K562 (cell line): ENCODE measurements at places on chromosomes 7 and 10. TPM values are rescaled to one million over a fixed set of nuclear protein-coding genes. Genes with fewer than 3 reads are reported as not detected.
A peak's percentile ranks its signal among the peaks of the same experiment; 100 is the strongest.

Gene FAM25A
- not detected in 2 replicates for total RNA-seq

Gene CAMK1D
- 0.09 and 0.24 TPM in 2 replicates for total RNA-seq

Gene PPP1R3A
- 0.07 TPM in 1 of 2 replicates, not detected in the other for total RNA-seq

DNA sequence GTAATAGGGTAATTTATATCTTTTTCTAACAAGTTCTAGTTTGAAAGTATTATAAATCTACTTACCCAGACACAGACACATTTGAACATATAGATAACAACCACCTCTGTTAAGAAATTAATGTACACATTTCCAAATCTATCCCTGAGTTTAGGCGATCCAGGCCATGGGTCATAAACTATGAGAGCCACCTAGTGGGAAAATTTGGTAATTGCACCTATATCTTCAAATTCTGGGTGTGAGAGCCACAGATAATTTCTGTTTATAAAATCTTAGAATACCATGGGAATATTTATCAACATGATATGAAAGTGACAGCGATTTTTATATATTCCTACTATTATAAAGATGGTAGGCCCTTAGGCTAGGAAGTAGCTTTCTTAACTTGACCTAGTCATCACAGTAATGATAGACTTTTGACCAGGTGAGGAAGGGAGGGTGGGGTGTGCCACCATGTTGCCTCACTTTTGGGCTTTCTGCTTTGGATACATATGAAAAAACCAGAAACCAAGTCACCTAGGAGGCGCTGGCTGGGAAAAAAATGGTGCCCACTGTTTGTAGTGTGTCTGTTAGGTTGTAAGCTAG lies 8.0 kb upstream of the EPHA1 start:
- no peaks in the 10 kb centered on the region for H3K36me3 ChIP-seq
- H3K4me1 ChIP-seq = no peaks in the 10 kb centered on the region
- H3K27ac ChIP-seq = no peak overlapping the region
- no peak overlapping the region for H3K4me3 ChIP-seq
- no peaks in the 10 kb centered on the region for H3K27me3 ChIP-seq

- no peak for DNase-seq
- peaks cover 11% of the 10 kb centered on the region for H3K4me1 ChIP-seq
- H3K36me3 ChIP-seq = peaks cover 90% of the 10 kb centered on the region
- peak overlapping the region; percentile 7; the same call in 1 of the 3 replicates for H3K27ac ChIP-seq
- H3K27me3 ChIP-seq = no peaks in the 10 kb centered on the region
Measured at GRCh38 chr7:121008816-121009215, 20.3 kb downstream of the CPED1 start.

Gene ELFN1
- total RNA-seq = 0.45 and 0.64 TPM in 2 replicates

DNA sequence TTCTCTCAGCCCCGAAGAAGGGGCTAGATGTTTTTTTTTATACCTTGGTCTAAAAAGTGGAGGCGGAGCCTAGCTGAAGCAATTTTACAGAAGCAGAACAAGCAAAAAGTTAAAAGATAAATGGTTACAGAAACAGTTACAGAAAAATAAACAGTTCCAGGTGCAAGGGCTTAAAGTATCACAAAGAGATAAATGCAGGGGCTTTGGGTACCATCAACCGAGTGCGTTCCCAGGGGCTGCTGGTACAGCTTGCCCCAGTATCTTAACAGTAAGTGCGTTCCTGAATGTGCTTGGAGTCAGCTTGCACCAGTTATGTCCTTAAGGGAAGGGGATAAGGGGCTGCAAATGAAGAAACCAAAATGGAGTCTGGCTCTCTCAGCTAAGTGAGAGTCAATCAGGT lies 173.9 kb upstream of the MBL2 start:
- H3K4me1 ChIP-seq = no peaks in the 10 kb centered on the region
- no peaks in the 10 kb centered on the region for H3K27me3 ChIP-seq
- no peaks in the 10 kb centered on the region for H3K36me3 ChIP-seq
- no peak overlapping the region for H3K27ac ChIP-seq
- H3K4me3 ChIP-seq = no peak overlapping the region

DNA sequence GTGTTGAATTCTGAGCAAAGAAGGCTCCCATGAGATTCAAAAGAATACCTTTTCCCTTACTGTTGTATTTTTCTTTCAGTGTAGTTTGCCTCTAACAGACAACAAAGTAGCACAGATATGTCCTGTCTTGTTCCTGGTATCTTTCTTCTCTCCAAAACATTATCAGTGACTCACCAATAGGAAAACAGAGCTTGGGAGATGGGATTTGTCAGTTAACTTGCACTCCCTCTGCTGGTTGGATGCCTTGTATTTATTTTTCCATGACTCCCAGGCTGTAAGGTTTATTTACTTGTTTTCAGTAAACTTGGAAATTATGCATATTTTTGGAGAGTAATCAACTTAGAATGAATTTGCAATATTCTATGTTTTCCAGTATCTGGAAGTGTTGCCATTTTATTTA lies 129.7 kb downstream of the SAMD9 start:
- no peaks in the 10 kb centered on the region for H3K36me3 ChIP-seq
- no peak overlapping the region for H3K27ac ChIP-seq
- peak; percentile 41 for DNase-seq
- no peaks in the 10 kb centered on the region for H3K27me3 ChIP-seq
- H3K4me1 ChIP-seq = peaks cover 3% of the 10 kb centered on the region; the same call in 1 of the 3 replicates
- H3K4me3 ChIP-seq = no peak overlapping the region

Gene CYP26C1
- total RNA-seq = 0.07 and 0.16 TPM in 2 replicates

Gene ZNF467
- 14.2 and 16.2 TPM in 2 replicates for total RNA-seq

Gene CDH23
- total RNA-seq = 0.47 and 0.53 TPM in 2 replicates

DNA sequence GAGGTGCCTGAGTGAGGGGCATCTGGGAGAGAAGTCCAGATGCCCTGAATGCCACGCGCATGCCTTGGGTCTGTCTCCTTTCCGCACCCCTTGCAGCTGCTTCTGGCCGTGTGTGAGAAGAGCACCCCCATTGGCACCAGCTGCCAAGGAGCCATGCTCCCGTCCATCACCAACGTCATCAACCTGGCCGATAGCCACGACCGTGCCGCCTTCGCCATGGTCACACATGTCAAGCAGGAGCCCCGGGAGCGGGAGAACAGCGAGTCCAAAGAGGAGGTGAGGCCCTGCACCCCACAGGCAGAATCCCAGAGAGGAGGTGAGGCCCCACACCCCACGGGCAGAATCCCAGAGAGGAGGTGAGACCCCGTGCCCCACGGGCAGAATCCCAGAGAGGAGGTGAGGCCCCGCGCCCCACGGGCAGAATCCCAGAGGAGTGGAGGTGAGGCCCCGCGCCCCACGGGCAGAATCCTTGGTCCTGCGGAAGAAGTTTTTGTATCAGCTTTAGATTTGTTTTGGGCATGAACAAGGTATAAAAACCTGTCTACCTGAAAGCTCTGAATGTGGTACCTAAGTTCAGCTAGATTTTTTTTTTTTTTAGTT lies 91.8 kb downstream of the TRRAP start:
- no peaks in the 10 kb centered on the region for H3K27me3 ChIP-seq
- peaks cover 97% of the 10 kb centered on the region for H3K36me3 ChIP-seq
- H3K27ac ChIP-seq = no peak overlapping the region
- DNase-seq = no peak
- no peaks in the 10 kb centered on the region for H3K4me1 ChIP-seq

Gene ANXA8
- total RNA-seq = not detected in 2 replicates

Gene STEAP1B
- 22.0 and 24.4 TPM in 2 replicates for total RNA-seq

Gene DKK1
- 0.13 and 0.25 TPM in 2 replicates for total RNA-seq

- H3K27me3 ChIP-seq = no peaks in the 10 kb centered on the region
- no peaks in the 10 kb centered on the region for H3K36me3 ChIP-seq
- H3K27ac ChIP-seq = no peak overlapping the region
- no peak overlapping the region for H3K4me3 ChIP-seq
- DNase-seq = no peak
- H3K4me1 ChIP-seq = no peaks in the 10 kb centered on the region
Measured at GRCh38 chr7:28700790-28701203, 257.3 kb downstream of the TRIL start.

- H3K36me3 ChIP-seq = peaks cover 27% of the 10 kb centered on the region; the same call in 2 of the 3 replicates
- H3K27ac ChIP-seq = peak within 1 kb of the TSS; percentile 90
Measured at GRCh38 chr7:128830231-128831177, at the start of gene FLNC. Gene FLNC, plus strand, starts transcription at chr7:128830406. Its CDS starts 232 bp downstream, at chr7:128830638.

DNA sequence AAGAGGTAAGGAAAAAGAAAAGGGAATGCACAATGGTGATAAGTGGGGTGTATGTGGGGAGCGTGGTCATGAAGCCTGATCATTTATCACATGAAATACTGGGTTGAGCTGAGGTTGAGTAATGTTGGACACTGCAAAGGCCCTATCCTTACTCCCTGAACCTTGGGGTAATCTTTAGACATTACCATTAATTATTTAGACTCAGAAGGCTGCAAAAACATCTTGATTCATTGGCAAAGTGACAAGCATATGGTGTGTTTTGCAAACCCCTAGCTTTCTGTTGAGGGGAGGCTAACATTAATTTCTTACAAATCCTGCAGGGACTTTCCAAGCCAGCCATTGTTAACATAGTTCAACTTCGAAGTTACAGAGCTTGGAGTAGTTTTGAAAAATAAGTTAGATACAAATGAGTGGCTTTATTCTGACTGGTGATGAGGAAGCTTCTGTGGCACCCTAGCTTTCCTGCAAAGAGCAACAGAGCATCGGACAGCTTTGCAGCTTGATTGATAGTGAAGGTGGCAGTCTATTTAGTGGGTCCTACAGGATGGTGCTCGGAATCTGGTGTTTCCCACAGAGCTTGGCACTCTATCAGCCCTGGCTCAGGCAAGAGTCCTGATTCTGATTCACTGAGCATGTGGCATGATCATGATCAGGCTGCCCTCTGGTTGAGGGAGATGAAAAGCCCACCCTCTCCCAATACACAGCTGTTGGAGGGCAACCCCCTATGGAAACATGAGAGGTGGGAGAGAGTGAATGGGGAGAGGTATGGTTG lies 153.7 kb upstream of the NPVF start:
- peaks cover 5% of the 10 kb centered on the region; the same call in 1 of the 3 replicates for H3K27me3 ChIP-seq
- no peak overlapping the region for H3K4me3 ChIP-seq
- H3K36me3 ChIP-seq = no peaks in the 10 kb centered on the region
- no peak for DNase-seq

- no peak overlapping the region for H3K4me3 ChIP-seq
- DNase-seq = no peak
- H3K27me3 ChIP-seq = no peaks in the 10 kb centered on the region
- H3K4me1 ChIP-seq = no peaks in the 10 kb centered on the region; the same call in 1 of the 2 replicates
- H3K27ac ChIP-seq = no peak overlapping the region
- no peaks in the 10 kb centered on the region for H3K36me3 ChIP-seq
Measured at GRCh38 chr10:119238577-119238976, 31.2 kb downstream of the GRK5 start.

- peak overlapping the region; percentile 99 for H3K27ac ChIP-seq
- H3K4me1 ChIP-seq = peaks cover 25% of the 10 kb centered on the region; the same call in 2 of the 3 replicates
- H3K27me3 ChIP-seq = no peaks in the 10 kb centered on the region
- peaks cover 51% of the 10 kb centered on the region for H3K36me3 ChIP-seq
- peak; percentile 87 for DNase-seq
- peak overlapping the region; percentile 72 for H3K4me3 ChIP-seq
Measured at GRCh38 chr10:73744664-73744975, 448 bp downstream of the SEC24C start.

Gene HPSE2
- total RNA-seq = 0.16 TPM in 1 of 2 replicates, not detected in the other

DNA sequence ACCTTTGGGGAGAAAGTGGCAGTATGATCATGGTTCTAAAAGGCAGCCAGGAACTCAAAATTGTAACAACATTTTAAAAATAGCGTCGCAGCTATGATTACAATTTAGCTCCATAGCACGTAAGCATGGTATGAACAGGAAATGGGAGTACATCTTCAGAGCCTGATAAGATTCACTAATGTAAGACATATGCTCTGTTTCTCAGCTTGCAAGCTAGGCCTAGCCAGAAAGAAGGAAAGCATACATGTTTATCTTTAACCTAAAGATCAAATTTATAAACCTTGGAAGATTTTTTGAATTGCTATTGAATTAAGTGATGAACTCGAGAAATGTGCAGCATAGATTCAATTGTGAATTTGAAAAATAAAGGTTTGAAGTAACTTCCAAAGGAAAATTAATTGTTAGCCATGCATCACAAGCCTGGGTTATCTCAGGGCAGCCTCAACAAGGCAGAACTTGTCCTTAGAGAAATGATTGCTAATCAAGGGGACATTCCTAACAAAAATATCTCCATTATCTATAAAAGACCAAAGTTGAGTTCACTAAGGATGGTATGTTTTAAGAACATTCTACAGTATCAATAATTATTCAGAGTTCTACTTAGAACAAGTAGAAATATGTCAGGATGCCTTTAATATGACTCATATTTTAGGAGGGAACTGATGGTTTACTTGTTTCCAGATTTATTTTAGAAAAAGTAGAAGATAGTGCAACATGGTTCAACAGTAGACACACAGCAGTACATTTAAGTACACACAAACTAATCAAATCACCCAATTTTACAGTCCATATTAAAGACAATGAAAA lies 38.8 kb upstream of the SEPTIN7 start:
- H3K27ac ChIP-seq = no peak overlapping the region
- no peaks in the 10 kb centered on the region for H3K4me1 ChIP-seq
- DNase-seq = no peak
- no peaks in the 10 kb centered on the region for H3K36me3 ChIP-seq
- no peaks in the 10 kb centered on the region for H3K27me3 ChIP-seq

Gene HKDC1
- 0.04 TPM in 1 of 2 replicates, not detected in the other for total RNA-seq

DNA sequence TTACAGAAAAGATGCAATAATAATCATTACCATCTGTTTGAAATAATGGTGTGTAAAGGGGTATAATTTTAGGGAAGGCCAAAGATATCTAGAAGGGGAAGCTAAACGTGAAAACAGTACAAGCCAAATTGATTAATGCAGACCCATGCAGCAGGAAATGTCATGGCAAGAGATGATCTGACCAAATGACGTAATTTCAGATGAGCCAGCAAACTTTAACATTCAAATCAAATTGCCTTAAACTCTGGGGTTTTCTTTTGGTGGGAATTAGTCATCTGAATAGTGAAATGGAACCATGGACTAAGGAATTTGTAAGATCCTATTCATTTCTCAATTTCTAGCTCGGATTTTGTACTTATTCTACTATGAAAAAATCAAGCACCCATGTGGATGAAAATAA lies 21.4 kb upstream of the SCIN start:
- no peak overlapping the region for H3K4me3 ChIP-seq
- no peaks in the 10 kb centered on the region for H3K36me3 ChIP-seq

Gene GBX1
- not detected in 2 replicates for total RNA-seq

DNA sequence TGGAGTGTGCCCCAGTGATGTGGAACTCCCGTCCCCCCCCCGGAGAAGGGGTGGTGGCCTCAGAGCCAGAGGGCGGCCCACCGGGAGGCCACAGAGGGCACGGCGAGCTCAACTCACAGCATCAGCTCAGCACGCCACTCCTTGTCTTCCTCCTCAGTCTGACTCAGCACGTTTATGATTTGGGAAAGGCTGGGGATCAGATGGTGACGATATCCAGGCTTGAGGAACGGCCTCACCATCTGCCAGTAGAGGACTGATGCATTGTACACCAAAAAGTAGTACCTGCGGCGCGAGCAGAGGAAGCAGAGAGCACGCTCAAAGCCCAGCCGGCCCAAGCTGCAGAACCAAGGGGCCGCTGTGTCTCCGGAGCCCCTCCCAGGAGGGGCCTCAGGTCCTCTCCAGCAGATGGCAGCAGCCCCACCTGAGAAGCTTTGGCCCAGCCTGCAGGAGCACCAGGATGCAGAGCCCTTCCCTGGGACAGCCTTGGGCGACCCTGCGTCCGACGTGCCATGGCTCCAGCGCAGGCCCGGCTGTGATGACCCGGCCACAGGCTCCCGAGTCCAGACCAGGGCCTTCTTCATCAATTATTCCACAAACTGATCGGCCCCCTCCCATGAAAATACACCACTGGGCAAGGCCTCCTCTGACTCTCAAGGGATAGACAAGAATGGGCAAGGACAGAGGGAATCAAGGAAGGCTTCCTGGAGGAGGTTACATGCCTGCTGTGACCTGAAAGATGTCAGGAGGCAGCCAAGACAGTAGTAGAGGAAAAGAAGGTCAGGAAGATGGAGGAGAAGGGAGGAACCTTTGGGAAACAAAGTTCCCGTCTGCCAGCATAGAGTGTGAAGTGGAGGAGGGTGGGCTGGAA lies 3.7 kb downstream of the CFAP46 start:
- H3K27me3 ChIP-seq = peaks cover 34% of the 10 kb centered on the region
- H3K4me1 ChIP-seq = peaks cover 7% of the 10 kb centered on the region; the same call in 1 of the 2 replicates
- H3K27ac ChIP-seq = no peak overlapping the region
